ENCODE measurements at places on chromosomes 3 and 15.

DNA sequence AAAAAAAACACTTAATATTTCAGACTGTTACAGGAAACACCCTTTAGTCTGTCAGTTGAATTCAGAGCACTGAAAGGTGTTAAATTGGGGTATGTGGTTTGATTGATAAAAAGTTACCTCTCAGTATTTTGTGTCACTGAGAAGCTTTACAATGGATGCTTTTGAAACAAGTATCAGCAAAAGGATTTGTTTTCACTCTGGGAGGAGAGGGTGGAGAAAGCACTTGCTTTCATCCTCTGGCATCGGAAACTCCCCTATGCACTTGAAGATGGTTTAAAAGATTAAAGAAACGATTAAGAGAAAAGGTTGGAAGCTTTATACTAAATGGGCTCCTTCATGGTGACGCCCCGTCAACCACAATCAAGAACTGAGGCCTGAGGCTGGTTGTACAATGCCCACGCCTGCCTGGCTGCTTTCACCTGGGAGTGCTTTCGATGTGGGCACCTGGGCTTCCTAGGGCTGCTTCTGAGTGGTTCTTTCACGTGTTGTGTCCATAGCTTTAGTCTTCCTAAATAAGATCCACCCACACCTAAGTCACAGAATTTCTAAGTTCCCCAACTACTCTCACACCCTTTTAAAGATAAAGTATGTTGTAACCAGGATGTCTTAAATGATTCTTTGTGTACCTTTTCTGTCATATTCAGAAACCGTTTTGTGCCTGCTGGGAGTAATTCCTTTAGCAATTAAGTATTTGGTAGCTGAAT is 17.9 kb downstream of the TMEM43 start:
- no peak for DNase-seq

DNA sequence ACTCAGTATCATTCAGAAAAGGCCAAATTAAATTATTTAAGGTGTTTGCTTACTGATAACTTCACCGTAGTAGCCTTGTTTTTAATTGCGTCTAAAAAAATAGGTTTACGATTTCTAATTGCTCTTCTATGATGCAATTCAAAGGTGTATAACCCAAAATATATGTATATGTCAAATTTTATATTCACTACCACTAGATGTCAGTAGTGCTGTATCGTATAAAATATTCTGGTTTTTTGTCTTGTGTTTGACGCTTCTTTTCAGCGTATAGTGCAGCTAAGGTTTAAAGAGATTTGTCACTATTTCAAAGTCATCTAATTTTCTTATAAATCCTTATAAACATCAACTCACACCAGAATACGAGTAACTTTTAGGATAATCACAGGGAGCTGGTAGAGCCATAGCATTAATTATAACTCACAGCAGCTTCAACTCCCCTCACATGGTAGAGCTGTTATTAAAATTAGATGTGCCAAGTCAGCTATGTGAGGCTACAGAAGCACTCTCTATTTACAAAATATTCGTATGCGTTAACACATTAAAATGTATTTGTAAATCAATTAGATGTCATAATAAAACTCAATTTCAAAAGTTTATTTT is 3.5 kb downstream of the PFN2 start:
- DNase-seq, result peak; percentile 76

GRCh38 chr15:65804252-65804931 is 12.3 kb upstream of the DENND4A start:
- no peak for DNase-seq

GRCh38 chr15:96347181-96348111 is 16.9 kb downstream of the NR2F2 start:
- DNase-seq, result no peak

GRCh38 chr3:189688262-189688661 is 57.1 kb downstream of the TP63 start:
- DNase-seq, result no peak

GRCh38 chr15:101358895-101359294 is 63.8 kb upstream of the SNRPA1 start:
- DNase-seq, result no peak

DNA sequence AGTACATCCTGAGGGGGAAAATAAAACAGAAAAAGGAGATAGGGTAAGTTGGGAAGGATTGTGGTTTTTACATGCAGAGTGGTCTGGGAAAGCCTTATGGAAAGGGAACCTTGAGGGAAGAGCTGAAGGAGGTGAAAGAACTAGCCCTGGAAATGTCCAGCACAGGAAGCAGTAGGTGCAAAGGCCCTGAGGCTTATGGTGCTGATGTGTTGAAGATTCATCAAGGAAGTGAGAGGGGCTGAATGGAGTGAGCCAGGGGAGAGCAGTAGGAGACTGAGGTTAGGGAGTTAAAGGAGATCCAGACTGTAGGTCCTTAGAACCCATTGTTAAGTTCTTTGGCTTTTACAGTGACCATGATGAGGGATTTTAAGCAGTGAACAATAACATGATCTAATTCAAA is 33.0 kb downstream of the ATP1B3 start:
- DNase-seq, result no peak

GRCh38 chr3:182118066-182118465 is 406.3 kb downstream of the SOX2 start:
- no peak for DNase-seq

DNA sequence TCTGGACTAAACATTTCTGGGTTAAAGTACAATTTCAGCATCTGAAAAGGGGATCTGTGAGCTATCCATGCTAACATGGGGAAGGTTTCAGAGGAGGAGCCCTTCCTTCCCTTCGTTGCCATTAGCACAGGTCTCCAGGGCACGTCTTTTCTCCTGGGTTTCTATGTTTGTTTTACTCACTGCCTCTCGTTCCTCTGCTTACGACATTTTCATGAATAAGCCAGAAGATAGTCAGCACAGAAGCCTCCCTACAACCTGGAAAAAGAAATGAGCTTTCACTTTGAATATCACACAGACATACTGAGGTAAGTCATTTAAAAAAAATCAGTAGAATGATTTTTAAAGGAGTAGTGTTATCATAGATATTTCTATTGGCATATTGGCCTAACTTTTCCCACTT is 117.2 kb upstream of the KCNMB2 start:
- DNase-seq, result no peak

DNA sequence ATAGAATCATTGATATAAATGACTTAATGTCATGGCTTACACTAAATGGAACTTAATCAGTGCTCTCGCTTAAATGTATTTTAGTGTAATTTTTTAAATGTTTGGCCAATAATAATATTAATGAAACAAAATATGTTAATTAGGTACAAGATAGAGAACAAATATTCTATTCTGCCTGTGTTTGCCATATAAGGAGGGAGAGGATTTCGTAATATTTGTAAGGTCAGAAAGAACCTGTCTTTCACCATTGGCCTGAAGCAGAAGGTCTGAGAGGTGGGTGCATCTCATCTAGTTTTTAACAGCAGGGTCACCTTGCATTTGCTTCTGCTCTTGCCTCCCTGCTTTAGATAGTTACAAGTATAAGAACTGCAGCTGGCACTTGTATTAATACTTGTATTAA is 2.5 kb downstream of the GPR87 start:
- no peak for DNase-seq

DNA sequence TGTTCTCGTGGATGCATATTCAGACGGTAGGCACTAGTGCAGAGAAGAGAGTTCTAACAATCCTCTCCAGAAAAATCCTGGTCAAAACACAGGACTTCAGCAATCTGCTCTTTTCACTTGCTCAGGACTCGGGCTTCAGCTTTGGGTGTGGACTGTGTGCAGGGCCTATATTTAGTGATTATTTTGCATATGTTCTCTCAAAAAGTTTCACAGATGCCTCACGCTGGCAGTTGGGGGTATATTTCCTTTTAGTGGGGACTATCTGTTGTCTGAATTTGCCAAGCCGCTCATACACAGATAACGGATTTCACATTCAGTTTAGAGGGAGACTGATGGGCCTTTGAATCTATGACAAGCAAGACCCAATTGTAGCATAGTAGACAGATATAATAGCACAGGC is 54.4 kb upstream of the LRRN1 start:
- DNase-seq, result no peak

DNA sequence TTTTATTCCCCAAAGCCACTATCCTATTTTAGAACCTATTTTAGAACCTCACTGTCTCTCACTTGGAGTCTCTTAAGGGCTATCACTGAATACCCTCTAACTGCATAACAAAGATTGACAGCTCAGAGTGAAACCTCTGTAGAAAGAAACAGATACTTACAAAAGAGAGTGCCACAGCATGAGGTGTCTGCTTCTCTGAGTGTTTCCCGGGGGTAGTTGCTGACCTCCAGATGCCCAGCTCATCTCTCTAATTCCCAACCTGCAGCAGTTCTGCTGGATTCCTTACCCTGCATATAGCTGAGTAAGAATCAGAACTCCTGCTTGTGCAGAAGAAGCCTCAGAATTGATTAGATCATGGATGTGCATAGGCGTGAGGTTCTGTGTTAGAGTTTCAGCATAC is 34.5 kb downstream of the P3H2 start:
- DNase-seq, result no peak

DNA sequence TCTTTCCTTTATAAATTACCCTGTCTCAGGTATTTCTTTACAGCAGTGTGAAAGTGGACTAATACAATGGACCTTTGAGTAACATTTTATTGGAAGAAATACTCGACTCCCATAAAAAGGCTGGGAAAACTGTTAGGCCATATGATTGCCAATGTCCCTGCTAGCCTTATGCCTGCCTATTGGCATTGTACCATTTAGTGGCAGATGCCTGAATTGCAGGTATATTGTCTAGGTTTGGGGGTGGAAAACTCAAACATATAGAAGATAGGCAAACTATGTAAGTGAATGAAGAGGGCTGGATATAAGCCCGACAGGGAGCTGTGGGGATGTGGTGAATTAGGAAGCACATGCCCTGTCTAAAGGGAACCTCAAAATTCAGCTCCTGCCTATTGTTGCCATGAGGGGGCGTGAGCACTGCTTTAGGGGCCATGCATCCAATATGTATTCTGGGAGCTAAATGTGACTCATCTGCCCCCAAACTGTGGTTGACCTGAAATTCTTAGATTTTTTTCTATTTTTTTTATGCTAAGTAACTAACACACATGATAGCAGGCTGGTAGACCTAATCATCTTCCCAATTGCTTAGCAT is 65.2 kb upstream of the TRA2B start:
- no peak for DNase-seq

GRCh38 chr3:66017591-66017990 is 21.1 kb downstream of the MAGI1 start:
- no peak for DNase-seq

DNA sequence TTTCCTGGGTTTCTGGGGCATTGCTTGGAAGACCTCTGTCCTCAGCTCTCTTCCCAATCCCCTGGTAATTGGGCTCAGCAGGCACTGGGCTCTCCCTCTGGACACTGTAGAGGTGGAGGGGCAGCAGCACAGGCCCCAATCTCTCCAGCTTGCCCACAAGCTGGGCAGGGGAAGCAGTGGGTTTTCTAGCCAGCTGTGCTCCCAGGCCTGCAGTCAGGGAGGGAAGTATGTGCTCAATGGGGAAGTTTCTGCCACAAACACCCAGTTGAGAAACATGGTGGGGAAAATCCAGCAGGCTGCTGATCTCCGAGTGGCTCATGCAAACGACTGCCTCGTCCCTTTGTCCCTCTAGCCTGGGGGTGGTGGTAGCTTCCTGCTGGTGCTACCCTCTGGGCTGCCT is 12.8 kb upstream of the RFT1 start:
- no peak for DNase-seq

GRCh38 chr3:195173657-195174056 is 97.3 kb downstream of the XXYLT1 start:
- DNase-seq, result no peak

- peak; percentile 1 for DNase-seq
Measured at GRCh38 chr3:10703875-10704274, 112.2 kb upstream of the SLC6A11 start.

GRCh38 chr3:67248726-67249125 is 250.6 kb downstream of the KBTBD8 start:
- no peak for DNase-seq

DNA sequence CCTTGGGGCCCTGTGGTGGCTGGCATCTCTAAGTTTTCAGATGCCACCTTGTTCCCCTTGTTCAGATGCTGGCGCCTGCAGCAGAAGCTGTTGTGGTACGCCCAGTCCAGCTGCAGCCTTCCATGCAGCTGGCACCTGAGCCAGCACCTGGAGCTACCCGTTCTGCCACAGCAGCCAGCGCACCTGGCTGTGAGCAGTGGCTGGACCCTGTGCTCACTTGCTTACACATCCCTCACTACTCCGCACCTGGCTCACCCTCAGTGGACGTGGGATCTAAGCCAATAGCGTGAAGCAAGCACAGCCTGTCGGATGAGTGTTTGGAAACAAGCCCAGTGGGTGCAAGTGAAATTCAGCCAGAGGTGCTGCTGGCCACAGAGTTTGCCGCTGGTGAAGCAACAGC is 607.5 kb upstream of the BCHE start:
- DNase-seq, result no peak

DNA sequence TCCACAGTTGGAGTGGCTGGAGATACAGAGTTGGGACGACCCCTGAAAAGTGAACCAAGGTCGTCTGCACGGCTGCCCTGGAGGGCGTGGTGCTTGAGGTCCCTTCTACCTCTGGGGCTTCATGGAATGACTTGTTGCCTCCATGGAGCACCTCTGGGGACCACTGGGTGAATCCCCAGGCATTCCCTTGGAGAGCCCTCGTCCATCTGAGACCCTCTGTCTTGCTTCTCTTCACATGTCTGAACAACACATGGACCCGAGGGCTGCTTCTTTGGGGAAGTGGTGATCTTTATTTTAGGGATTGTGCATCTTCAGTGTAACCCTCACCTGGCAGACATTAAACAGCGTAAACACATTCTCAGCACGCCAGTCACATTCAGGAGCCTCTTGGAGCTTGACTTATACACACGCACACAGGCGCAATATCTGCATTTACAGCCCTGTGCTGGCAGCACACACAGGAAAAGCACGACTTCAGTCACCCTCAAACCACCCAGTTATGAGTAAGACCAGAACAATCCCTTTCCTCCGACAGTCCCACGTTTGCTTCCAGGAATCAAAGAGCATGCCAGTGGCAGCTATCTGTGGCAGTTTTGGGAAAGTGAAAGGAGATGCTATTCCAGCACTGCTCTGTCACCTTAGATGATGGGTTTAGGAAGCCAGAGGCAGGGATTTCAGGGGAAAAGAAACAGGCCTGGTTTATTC is 12.6 kb downstream of the FAM107A start:
- DNase-seq, result no peak

GRCh38 chr3:48190911-48191310 is 2.7 kb upstream of the CDC25A start:
- DNase-seq, result no peak

DNA sequence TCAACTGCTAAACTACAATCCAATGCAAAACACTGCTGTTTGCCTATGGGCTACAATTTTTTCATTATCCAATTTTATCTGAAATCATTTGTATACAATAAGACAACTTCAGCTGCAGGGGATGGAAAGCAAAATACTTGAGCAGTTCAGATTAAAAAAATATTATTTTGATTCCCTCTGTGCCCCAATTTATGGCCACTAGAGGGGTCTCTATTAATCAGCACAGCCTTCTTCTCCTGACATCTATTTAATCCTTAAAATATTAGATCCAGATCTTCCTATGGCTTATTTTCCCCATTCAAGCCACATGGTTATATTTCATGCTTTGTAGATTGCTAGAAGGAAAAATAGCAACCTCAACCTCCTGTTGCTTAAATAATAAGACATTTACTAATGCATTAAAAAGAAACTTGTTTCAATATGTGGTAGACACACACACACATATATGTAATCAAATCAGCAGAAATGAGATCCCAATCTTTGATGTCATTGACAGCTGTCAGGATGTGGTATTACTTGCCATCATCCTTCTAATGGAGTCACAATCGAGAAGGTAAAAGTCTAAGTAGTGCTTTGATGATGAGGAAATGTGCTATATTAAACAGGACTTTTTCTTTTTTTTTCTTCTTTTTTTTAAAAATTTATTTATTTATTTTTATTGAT is 104.2 kb downstream of the P2RY1 start:
- no peak for DNase-seq

- no peak for DNase-seq
Measured at GRCh38 chr3:50194128-50194902, 2.9 kb downstream of the GNAT1 start.

All from NCI-H2107 (cell line).